Esophagus squamous epithelium (tissue), 5 donors: ENCODE measurements at places on chromosomes 11 and 22. TPM values are rescaled to one million over a fixed set of nuclear protein-coding genes. Genes with fewer than 3 reads are reported as not detected.

SCGB1A1 gene
- not detected for total RNA-seq

DAGLA gene
- 3.1 TPM for total RNA-seq

TRIM49 gene
- not detected for total RNA-seq

PATE4 gene
- not detected for total RNA-seq

DDIAS gene
- 2.8 TPM for total RNA-seq

NADSYN1 gene
- total RNA-seq = 80.5 TPM

FIBP gene
- total RNA-seq = 60.1 TPM
